ENCODE measurements at places on chromosomes 5 and 9.

DNA sequence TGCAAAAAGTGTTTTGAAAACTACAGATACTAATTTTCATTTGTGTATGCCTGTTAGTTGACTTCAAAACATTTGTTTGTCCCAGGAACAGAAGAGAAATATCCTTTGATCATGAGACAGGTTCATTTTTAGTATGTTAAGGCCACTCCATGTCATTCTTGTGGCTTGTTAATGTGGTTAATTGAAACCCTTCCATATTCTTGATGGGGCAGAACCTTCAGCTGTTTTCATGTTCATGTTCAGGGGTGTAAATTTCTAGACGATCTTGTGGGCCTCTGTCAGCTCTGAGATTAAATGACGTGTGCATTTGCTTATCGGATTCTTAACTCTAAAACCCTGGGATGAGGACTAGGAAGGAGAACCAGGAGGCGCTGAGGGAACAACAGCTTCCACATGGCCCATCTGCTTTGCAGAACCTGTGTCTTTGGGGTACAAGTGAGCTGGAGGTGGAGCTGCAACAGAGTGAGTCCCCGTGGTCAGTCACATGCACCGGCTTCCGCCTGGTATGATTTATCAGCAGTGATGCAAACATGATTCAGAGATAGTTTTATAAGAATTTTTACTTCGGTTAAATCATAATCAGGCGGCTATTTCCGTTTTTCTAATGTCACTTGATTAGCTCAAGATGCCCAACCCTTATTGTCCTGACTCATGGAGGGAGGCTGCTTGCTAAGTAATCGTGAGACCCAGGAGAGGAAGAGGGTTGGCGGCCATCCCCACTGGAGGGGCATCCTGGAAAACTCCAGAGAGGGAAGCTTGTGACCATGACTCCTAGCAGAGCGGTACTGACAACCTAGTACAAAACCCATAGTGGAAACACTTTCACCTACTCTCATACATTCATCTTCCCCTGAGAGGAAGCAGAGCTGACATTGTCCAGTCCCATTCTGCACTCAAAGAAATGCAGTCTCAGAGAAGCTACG lies 138.4 kb downstream of the C9orf152 start:
- no peak for DNase-seq

GRCh38 chr5:141995656-141996055 lies 17.2 kb downstream of the GNPDA1 start:
- no peak for DNase-seq

DNA sequence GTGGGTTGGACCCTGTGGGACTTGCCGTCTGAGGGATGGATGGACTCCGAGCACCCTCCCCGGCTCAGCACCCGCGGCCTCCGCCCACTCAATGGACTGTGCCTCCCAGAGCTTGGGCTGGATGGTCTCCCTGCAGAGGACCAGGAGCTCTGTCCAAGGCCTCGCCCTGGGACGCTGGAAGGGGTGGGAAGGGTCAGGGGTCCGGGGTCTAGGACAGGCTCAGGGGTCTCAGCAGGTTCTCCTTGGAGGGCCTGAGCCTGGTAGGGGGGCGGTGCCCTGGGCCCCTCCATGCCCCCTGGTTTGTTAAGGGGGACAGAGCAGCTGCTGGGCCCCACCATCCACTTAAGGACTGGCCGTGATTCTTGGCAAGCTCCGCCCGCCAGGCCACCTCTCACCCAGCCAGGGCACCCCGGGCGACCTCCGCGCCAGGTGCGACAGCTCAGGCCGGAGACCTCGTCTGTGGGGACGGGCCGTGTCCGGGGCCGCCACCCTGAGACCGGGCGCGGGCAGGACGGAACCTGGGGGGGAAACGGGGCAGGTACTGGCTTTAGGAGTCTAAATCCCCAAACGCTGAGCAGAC lies 29.2 kb downstream of the EXOC3 start:
- no peak for DNase-seq

GRCh38 chr9:95890594-95890993 lies 15.1 kb downstream of the ERCC6L2 start:
- no peak for DNase-seq

DNA sequence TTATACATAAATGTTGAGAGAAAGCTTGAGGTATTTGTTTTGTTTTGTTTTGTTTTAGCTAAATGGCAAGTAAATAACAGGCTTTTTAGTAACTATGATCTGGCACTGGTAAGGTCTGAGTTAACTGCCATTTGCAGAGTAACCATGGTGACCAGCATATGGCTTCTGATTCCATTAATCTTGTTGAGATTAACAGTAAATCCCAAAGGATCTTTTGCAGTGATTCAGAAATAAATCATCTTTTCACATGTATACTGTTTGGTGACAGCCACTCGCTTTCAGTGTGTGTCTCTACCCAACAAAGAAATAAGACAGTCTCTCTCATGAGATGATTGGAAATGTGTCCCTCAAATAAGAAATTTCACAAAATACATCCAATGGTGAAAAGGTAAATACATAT lies 235.6 kb downstream of the RAB3C start:
- DNase-seq = no peak

- DNase-seq = no peak
These were observed 107.6 kb downstream of the C9orf50 start for GRCh38 chr9:129513282-129513681.

GRCh38 chr5:53045263-53045662 lies 56.1 kb downstream of the ITGA2 start:
- no peak for DNase-seq

GRCh38 chr5:140196115-140196814 lies 21.3 kb downstream of the CYSTM1 start:
- DNase-seq = no peak

GRCh38 chr5:9365512-9365911 lies 180.4 kb downstream of the SEMA5A start:
- no peak for DNase-seq

- no peak for DNase-seq
These were observed 17.9 kb downstream of the FRMD3 start for GRCh38 chr9:83520292-83520691.

DNA sequence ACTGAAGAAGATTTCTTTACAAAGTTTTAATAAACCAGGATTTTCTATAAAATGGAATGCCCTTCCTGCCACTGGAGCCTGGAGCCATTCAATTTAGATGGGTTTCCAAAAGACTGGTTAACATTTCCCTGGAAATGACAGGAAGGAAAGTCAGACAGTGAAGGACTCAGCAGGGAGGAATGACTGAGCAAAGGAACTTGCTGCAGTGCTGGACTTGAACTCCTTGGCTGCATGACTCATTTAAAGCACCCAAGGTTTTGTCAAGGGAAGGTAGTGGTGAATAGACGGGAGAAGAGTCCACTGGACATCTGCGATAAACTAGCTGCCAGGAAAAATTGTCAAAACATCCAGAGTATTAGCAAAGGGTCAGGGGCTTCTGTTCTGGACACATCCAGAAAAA lies 163.8 kb upstream of the SLC28A3 start:
- no peak for DNase-seq

DNA sequence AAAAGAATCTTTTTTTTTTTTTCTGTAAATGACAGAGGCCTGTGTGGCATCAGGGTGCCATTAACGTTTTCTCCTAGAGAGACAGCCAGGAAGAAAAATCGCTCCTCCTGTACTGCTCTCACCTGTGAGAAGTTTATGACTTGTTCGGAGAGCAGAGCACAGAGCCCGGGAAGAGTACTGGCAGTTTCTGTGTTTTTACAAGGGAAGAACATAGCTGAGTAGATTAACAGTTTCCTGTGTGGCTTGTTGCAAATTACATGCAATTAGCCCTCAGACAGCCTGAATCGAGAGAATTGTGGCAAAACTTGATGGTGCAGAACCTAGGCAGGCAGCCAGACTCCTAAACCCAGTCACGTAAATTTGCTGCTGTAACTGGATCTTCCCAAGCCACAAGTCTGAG lies 32.1 kb downstream of the PRKACG start:
- no peak for DNase-seq

GRCh38 chr9:135087899-135088347 lies 455 bp downstream of the OLFM1 start:
- no peak for DNase-seq

DNA sequence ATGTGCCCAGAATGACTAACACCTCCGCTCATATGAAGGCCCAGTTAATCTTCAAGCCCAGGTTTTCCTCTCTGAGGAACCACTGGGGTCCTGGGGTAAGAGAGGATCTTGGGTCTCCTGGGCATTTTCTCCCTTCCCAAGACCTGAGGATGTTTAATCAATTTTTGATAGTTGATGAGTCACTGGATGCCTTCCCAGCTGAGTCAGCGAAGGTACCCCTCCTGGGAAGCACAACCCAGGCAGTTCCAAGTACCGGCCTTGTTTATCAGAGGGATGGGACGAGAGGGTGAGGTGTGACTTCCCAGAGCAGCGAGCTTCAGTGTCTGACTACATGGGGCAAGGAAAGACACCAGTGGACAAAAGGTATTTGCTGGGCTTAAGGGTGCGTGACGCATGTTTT lies 119.6 kb upstream of the IL12B start:
- no peak for DNase-seq

GRCh38 chr5:154811239-154811638 lies 39.2 kb downstream of the FAXDC2 start:
- DNase-seq = no peak

DNA sequence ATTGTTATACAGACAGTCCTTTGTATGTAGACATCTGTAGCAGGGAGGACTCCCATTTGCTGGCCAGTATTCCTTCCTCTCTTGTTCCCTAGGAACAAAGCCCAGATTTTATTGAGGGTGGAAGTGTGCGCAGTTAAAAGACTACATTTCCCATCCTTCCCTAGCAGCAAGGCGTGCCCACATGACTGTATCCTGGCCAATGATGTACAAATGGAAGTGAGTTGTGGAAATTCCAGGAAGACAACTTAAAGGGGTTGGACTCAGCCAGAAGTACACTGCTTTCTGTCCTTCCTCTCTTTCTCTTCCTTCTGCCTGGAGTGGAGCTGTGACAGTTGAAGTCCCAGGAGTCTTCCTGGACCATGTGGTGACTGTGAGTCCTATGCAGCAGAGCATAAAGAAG lies 89.0 kb downstream of the HRH2 start:
- no peak for DNase-seq

GRCh38 chr5:71738662-71739361 lies 19.7 kb downstream of the CARTPT start:
- no peak for DNase-seq

- DNase-seq = no peak
These were observed 159.1 kb downstream of the ROR2 start for GRCh38 chr9:91790917-91791316.

GRCh38 chr5:73435759-73436534 lies 12.6 kb downstream of the FOXD1 start:
- no peak for DNase-seq

DNA sequence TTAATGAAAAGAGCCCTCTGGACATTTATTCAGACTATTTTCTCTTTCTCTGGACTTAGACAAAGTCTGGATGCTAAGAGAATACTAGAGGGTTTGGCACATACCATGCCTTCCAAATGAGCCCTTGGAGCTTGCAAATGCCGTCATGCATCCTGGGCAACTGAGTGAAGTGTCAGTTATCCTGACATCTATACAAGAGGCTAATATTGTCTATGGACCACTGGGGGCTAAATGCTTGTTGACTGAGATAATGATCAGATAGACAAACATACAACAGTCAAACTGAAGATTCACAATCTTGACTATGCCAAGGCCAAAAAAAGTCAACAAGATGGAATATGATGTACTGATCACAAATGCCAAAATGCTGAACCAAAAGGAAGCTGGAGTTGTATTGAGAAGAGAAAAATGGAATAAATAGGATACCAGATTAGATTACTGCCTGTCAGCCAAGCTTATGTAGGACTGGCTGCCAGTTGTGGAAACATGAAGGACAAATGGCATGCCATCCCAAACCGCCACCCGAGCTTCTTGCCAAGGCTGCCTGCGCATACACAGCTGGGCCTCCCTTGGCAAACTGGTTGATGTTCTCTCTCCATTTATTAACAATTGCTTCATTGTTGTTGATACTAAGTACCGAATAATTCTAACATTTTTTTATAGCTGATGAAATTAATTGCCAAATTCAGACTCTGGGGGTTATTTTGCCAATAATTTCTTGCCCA lies 240.1 kb upstream of the GRAMD2B start:
- DNase-seq = peak; percentile 58

GRCh38 chr5:150544611-150545219 lies 36.8 kb downstream of the NDST1 start:
- DNase-seq = peak; percentile 69

GRCh38 chr5:138230981-138231589 lies 18.0 kb upstream of the CDC23 start:
- DNase-seq = no peak

- DNase-seq = no peak
These were observed 285.2 kb downstream of the DMRTA1 start for GRCh38 chr9:22731786-22732185.

DNA sequence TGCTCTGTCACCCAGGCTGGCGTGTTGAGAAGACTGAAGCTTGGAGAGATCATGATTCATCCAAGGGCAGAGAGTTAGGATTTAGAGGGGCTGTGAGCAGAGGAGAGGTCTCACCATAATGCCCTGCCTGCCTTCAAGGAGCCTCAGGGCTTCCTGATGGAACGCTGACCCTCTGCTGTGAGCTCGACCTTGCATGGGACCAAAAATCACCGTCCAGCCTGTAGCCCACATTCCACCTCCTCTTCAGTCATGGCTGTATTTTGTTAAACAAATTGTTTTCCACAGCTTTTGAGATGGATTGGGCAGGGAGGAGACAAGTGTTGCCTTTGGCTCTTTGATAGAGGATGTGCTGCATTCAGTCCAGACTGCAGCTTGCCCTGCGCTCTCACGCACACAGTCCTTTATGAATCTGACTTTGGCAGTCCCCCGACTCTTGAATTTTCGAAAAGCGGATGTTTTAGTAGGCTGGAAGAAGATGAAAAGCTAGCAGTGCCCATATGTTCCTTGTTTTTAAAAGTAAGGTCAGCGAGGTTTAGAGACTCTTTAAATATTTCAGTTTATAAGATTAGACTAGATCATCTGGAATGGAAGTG lies 79.5 kb downstream of the MVB12B start:
- no peak for DNase-seq

- DNase-seq = peak; percentile 18
These were observed 6.1 kb upstream of the RNF183 start for GRCh38 chr9:113309204-113309813.

DNA sequence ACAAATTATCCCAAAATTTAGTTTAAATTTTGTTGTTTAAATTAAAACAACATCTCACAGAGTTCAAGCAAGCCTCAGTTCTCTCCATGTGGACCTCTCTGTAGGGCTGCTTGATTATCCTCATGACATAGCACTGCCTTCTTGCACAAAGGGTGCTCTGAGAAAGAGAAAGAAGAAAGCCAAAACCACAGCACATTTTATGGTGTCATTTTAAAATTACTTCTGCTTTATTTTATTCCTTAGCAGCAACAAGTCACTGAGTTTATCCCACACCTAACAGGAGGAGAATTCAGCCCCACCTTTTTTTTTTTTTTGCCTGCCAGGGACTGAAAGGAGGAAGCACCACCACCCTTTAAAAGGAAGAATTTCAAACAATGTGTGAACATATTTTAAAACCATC lies 12.8 kb upstream of the KCNV2 start:
- DNase-seq = no peak

- DNase-seq = no peak
These were observed 76.6 kb upstream of the ZNF169 start for GRCh38 chr9:94182532-94182931.

GRCh38 chr5:64295101-64295500 lies 129.5 kb downstream of the RNF180 start:
- no peak for DNase-seq
